ENCODE measurements at places on chromosomes 11 and 22. TPM values are rescaled to one million over a fixed set of nuclear protein-coding genes. Genes with fewer than 3 reads are reported as not detected.

The UBQLN3 gene
- not detected for total RNA-seq

The MYO18B gene
- total RNA-seq = 3.6 TPM

The SMTNL1 gene
- not detected for total RNA-seq

The NXPE1 gene
- not detected for total RNA-seq

The GAS2L1 gene
- 7.4 TPM for total RNA-seq

The EWSR1 gene
- 95.6 TPM for total RNA-seq

The CBLIF gene
- total RNA-seq = not detected

The DGCR8 gene
- 26.1 TPM for total RNA-seq

The MAPK1 gene
- total RNA-seq = 76.2 TPM

The NRGN gene
- 0.28 TPM for total RNA-seq

Data from smooth muscle cell of the umbilical artery (primary cell).